ENCODE measurements at places on chromosomes 3 and 15.

DNA sequence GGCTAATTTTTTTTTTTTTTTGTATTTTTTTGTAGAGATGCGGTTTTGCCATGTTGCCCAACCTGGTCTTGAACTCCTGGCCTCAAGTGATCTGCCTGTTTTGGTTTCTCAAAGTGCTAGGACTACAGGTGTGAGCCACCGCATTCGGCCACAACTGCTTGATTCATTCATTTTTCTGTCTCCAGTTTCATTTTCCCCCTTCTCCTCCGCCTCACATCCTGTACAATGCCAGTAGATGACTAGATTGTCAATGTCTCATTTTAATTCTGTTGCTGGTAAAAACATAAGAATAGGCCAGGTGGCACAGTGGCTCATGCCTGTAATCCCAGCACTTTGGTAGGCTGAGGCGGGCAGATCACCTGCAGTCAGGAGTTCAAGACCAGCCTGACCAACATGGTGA lies 12.0 kb upstream of the ZNF592 start:
- DNase-seq, result peak; percentile 69

- DNase-seq, result no peak
These were observed 23.9 kb upstream of the SLC25A36 start for GRCh38 chr3:140917772-140918171.

GRCh38 chr3:66101901-66102300 lies 63.2 kb upstream of the MAGI1 start:
- DNase-seq, result no peak

- DNase-seq, result no peak
These were observed 17.6 kb upstream of the APOD start for GRCh38 chr3:195601382-195601781.

GRCh38 chr3:11907667-11908660 lies 61.3 kb upstream of the TAMM41 start:
- DNase-seq, result no peak

GRCh38 chr3:186307594-186308221 lies 54.3 kb downstream of the DGKG start:
- DNase-seq, result no peak

- no peak for DNase-seq
These were observed 2.2 kb downstream of the P2RY14 start for GRCh38 chr3:151276038-151276686.

DNA sequence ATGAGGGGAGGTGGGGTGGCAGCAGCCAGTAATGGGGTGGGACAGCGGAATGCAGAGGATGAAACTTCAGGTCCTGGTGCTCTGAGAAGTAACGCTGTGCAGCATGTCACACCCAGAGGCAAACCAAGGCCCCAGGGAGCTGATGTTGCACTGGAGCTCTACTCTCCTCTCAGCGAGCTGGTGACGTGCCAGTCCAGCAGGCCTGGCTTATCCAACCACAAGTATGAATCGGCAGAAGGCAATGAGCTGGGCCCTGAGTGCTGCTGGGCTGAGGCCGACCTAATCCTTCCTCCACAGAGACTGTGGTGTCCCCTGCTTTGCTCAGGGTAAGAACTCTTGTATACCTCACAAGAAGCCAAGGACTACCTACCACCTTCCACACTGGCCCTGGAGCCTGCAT lies 30.5 kb downstream of the CD86 start:
- no peak for DNase-seq

- DNase-seq, result no peak
These were observed 82.2 kb upstream of the CTDSPL start for GRCh38 chr3:37779289-37780152.

DNA sequence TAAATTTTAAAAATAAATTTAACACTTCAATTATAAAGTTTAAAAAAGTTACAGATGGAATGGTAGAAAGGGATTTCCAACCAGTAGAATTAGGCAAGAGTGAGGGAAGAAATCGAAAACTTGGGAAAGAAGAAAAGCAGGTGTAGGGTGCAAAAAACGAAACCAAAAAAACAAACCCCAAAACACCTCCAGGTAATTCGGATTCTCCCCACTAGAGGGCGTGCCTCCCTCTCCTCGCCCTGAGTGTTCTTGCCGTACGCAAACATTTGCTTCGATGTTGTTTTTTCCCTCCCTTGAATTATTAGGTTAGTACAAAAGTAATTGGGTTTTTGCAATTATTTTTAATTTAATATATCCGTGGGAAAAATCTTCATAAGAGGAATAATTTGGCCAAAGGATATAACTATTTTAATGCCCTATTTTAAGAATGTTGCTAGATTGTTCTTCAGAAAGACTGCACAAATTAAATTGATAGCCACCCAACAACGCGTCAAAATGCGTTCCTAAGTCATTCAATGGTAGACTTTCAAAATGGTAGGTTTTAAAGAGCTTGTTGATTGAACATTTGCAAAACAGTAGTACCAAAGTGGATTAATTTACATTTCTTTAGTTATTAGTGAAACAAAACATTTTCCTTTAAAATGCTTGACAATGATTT lies 63.7 kb downstream of the SLC30A4 start:
- DNase-seq, result peak; percentile 74

DNA sequence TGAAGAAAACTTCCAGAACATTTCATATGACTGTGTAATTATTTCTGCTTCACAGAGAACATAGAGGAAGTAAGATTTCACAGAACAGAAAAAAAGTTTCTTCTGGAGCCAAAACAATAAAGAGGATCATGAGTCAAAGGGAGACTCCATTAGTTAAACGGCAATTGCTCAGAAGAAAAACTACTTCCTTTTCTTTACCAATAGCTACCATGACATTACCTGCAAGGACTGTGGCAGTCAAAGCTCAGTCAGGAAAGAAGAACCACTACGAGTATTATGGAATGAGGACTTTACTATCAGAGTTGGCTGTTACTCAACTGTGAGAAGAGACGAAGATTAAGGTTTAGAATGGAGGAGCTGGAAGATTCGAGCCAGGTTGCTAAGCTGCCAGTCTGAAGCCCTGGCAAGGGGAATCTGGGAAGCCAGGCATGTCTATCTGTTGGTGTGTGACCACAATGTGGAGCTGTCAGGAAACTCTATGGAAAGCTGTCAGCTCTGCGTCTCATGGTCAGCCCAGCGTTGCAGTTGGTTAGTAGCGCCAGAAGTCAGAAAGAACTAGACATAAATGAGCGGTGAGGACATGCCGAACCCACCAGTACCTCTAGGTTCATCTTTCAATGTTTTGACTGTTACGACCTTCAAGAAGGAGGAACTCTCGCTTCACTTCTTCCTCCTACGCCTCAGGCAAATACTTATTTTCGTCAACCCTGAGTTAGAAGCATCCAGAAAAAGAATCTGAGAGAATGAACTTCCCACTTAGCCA lies 604.3 kb downstream of the FGF12 start:
- DNase-seq, result no peak

- DNase-seq, result no peak
These were observed 416.3 kb upstream of the MEIS2 start for GRCh38 chr15:37516621-37517020.

DNA sequence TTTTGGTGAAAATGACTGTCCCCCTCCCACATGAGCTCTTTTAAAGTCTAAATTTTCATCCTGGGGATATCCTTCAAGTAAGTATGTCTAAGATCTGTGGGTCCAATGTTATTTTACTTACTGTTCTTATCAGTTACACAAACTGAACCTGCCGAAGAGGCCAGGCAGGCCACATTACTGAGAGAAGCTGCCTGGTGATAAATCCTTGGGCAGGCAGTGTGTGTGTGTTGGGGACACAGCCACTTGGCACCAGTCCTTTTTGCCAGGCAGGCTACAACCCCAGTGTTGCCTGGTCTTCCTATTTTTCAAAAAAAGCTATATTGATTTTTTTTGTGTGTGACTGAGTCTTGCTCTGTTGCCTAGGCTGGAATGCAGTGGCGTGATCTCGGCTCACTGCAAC lies 50.6 kb upstream of the RASA2 start:
- DNase-seq, result no peak

DNA sequence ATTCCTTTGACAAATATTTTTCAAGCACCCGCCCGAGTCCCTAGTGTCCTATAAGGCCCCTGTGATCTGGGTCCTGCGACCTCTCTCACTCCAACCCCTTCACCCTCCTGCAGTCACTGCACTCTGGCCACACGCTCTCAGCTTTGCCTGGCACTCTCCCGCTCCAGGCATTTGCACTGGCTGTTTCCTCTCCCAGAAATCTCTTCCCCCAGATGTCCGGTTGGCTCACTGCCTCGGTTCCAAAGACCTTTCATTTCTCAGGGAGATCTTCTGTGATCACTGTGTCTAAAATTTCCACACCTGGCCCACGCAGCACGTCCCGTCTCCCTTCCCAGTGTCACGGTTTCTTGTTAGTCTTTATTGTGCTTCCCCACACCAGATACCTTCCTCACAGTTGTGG lies 97.4 kb downstream of the WNT7A start:
- DNase-seq, result no peak

DNA sequence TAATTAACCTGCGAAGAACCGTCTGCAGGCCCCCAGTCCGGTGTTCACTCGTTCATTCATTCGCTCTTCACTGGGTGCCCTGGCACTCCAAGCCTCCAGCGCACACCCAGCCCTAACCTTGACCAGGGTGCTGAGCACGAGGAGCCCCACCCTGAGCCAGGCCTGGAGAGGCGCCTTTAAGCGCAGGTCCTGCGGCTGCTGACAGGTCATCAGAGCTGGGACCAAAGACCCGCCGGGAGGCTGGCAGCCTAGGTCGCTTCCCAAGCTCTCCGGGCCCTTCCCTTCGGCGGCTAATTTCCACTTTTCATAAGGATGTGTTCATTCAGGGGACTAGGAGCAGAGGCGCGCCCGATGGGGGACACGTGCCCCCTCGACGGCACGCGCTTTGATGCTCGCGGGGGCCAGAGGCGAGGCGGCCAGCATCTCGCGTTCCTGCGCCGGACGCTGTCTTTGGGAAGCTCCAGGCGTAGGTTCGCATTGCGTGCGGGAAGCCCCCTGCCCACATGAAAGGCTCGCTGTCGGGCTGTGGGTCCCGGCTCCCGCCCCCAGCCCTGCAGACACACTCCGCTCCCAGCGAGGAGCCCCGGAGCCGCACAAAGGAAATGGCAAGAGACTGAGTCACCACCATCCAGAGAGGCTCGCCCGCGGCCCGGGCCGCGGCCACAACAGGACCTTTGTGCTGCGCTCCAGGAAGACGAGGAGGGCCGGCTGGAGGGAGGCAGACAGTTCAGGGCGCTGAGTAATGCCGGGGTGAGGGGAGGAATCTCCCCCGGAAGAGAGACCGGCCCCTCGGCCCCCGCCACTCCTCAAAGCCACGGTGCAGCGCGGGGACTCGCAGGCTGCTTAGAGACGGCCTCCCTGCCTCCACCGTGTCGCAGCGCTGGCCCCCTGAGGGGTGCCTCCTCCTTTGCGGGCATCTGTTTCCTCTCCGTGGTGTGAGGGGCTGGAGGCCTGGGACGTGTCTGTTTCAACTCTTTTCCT lies 266.4 kb upstream of the HES1 start:
- DNase-seq, result peak; percentile 56

DNA sequence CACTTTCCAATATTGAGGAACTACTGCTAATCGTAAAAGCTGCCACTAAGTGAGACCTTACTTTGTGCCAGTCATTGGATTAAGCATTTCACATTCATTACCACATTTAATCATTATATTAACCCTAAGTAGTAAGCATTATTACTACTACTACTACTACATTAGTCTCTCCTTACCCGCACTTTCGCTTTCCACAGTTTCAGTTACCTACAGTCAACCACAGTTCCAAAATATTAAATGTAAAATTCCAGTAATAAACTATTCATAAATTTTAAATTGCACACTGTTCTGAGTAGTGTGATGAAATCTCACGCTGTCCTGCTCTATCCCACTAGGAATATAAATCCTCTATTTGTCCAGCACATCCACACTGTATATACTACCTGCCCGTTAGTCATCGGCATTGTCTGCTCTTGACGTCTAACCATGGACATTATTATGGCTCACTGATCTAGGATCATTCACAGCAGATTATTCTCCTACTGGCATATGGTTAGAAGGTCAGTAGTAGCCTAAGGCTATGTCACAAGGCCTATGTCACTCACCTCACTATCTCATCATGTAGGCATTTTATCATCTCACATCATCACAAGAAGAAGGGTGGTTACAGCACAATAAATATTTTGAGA lies 121.1 kb downstream of the GSK3B start:
- no peak for DNase-seq

- DNase-seq, result no peak
These were observed 171.2 kb downstream of the KLHL25 start for GRCh38 chr15:85623315-85624049.

DNA sequence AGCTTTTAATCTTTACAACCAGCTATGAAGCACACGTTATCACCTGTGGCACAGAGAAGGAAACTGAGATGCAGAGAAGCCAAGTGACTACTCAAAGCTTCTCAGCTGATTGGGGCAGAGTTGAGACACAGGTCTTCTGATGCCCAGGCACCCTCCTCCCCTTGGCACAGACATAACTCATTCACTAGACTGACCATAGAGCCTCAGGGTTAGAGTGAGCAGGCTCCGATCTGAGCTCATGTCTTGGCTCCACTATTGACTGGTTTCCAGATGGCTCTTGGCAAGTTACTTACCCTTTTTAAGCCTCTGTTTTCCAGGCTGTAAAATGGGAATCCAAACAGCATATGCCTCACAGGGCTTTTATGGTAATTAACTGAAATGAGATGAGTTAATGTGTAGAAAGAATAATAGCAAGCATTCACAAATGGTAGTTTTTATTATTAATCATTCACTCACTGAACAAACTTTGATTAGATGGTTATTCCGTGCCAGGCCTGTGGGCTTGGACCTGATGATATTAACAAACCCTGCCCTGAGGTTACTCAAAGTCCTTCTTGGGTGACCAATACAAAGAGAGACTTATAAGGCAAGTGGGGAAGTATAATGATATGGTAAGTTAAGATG lies 184.3 kb downstream of the ANXA2 start:
- DNase-seq, result no peak

GRCh38 chr15:75573648-75574384 lies 5.3 kb downstream of the PTPN9 start:
- no peak for DNase-seq

DNA sequence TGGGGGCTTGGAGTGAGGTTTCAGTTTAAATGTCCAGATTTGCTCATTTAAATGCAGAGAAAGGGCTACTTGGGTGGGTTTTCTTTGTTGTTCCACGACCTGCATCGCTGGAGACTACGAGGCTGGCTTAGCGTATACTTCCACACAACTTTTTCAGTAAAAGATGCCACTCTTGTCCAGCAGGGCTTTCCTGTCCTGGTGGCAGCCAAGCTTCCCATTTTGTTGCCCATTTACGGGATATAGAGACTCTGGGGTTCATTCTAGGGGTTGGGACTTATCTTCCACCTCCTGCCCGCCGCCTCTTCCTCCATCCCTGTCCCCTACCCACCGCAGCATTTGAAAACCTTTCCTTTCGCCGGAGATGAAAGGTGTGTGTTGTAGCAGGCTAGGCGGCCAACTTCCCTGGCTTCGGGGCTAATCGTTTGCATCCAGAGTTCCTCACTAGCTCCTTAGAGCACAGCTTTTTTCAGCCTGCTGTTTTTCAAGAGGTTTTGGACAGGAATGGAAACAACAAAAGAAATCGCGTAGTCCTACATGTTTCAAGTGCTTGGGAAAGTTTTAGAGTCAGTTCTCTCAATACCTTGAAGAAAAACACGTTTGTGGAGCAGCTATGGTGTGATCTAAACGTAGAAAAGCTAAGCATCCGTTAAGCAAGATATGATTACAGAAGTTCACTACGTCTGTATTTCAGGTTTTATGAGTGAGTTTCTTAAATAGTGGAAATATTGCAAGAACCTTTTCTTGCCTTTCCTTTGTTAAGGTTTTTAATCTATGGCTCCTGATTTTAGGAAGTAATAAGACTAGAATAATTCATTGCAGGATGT lies 843 bp downstream of the CHRNA5 start:
- no peak for DNase-seq
